ENCODE measurements at places on chromosomes 6 and 20. TPM values are rescaled to one million over a fixed set of nuclear protein-coding genes. Genes with fewer than 3 reads are reported as not detected.

DNA sequence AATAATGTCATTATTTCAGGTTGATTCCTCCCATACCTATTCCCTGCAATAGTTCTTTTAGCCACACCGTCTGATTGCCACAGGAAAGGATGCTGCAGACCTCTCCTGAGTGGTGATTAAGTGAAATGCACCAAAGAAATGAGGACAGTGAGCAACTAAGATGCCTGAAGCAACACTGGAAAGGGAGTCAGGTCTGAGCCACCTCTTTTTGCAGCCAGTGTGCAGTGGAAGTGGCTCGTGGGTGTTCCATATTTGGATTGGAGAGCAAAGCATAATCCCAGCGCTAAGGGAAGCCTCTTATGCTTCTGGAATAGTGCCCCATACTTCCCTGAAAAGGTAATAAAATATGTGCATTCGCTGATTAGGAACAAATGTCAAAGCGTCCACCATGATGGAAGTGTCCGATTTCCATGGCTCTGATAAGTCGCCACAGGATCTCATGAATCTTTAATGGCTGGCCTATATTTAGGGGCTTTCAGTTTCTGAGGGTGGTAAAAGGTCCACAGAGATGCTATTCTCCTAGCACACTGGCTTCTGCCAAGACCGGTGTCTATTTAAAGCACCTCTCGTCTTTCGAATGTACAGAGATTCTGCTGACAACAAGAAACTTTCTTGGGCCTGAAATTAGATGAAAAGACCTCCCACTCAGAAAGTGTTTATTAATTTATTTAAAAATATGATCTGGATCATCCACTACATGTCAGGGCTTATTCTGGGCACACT is 253.9 kb downstream of the SLC24A3 start:
- DNase-seq = peak; percentile 4

- no peak for DNase-seq
These were observed 89.7 kb downstream of the PREP start for GRCh38 chr6:105313211-105313610.

DNA sequence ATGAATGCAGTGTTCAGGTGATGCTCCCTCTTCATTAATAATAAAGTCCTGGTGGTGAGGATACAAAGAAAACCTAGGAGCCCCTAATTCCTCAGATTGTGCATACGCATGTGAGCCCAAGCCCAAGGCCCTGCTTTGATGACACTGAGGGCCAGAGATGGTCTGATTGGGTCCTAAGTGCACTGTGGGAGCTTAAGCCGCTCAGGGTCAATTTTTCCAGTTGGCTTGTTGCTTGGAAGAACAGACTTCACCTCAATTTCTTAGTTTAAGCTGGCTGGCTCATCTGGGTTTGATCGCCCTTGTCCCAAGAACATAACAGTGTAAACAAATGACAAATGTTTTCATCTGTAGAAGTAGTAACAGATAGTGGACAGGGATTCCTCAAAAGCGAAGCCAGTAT is 41.4 kb downstream of the INSM1 start:
- DNase-seq = no peak

DNA sequence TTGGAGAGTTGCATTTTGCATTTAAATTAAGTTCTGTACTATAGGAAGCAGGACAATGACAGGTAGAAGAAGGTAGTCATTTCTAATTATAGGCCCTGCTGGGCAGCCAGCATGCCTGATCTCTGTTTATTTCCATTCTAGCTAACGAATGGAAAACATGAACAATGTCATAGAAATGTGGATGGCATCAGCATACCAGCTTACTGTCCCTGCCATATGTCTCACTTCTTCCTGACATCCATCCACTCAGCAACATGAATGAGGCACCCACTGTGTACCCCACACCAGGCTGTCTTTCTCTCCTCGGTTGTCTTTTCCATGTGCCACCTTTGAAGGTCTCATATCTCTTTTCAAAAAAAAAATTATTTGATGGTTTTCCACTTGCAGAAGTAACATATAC is 11.1 kb downstream of the ADTRP start:
- DNase-seq = no peak

DNA sequence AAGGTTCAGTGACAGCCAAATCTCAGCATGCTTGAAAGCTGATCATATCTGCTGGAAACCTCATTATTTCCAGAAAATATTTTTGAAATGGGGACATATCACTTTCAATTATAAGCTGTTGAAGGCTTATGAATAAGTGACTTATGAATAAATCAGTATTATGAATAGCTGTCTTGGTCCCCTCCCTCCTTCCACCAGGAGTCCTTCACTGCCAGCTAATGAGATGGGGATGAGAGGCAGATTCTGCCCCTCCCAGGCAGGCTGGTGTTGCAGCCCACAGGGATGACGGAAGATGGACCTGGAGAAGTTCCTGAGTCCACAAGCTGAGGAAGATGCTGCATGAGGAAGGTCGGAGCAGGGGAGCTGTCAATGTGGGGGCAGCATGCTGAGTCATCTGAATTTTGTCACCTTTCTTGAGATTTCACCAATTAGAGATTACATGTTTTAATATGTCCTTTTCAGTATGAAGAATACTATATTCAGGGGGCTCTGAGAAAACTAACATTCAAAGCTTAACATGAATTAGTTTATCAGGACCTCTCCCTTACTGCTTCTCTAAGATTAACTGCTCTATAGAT is 112.2 kb downstream of the DTNBP1 start:
- no peak for DNase-seq

SLC22A23 gene
- total RNA-seq = 12.1 TPM

GRCh38 chr6:161436106-161436876 is 162.4 kb upstream of the AGPAT4 start:
- no peak for DNase-seq

PNLDC1 gene
- not detected for total RNA-seq

DNA sequence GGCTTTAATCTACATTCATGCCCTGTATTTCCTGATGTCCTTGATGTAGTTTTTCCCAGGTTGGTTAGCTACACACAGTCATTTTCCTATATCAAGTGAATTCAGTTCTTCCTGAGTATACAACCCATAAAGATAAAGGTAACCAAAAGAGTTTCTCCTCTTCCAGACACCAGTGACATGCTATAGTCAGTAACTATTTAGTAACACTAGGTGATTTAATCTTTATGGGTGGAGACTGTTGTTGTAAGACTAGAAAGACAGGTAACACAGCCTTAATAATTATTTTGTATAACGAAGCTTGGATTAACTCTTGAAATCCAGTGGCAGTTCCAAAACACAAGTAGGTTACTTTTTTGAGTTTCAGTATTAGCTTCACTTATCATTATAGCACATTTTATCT is 17.6 kb downstream of the MCUR1 start:
- DNase-seq = no peak

- DNase-seq = peak; percentile 82
These were observed 40.8 kb upstream of the FOXP4 start for GRCh38 chr6:41505122-41506049.

GRCh38 chr20:50410343-50410742 is 99.8 kb upstream of the PTPN1 start:
- DNase-seq = no peak

DNA sequence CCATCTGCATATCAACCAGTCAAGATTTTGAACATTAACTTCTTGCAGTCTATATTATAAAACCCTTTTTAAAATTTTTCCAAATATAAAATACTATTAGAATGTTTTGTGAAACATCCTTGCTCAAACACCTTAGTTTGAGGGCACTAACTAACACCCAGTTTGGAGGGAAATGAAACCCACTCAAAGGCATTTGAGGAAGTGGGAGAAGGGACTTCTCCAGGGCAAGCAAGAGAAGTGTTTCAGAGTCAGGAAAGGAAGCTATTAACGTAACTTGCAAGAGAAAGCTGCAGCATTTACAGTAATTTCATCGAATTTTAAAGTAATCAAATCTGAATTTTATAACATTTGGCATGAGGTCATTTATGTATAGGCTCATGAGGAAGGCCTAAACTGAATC is 21.3 kb downstream of the MTFR2 start:
- no peak for DNase-seq

MOG gene
- total RNA-seq = 0.45 TPM

DNA sequence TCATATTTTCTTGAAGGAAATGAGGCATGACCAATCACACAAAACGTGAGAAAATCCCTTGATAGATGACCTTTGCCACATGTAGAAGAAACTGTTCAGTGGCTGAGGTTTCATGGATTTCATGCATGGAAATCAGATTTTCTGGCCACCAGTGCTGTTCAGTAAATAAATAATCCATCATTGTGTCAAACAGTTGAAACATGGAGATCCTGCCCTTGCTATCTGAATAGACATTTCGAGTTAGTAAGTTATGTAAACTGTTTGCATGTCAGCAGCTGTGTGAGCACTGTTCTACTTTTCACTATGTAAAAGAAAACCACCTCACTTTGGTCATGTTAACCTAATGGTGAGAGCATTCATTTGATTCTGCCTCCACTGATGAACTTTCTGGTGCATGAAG is 793.9 kb upstream of the EPHA7 start:
- DNase-seq = no peak

DNA sequence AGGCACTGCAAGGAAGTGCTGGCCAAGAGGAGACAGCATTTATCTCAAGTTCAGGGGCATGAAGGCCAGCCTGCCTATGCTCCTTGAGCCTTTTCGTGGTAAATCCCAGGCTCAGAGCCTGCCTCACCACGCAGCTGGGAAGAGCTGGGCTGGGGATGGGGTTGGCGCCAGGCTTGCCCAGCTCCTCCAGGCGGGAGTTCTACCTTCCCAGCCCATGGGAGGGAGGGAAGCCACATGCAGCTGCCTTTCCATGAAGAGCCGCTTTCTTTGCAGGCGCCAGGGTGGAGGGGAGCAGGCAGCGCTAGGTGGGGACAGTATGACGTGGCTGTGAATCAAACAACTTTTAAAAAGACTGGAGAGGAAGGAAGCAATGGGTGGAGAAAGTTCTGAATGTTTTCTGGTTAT is 19.5 kb upstream of the SIRT5 start:
- DNase-seq = peak; percentile 90

DNA sequence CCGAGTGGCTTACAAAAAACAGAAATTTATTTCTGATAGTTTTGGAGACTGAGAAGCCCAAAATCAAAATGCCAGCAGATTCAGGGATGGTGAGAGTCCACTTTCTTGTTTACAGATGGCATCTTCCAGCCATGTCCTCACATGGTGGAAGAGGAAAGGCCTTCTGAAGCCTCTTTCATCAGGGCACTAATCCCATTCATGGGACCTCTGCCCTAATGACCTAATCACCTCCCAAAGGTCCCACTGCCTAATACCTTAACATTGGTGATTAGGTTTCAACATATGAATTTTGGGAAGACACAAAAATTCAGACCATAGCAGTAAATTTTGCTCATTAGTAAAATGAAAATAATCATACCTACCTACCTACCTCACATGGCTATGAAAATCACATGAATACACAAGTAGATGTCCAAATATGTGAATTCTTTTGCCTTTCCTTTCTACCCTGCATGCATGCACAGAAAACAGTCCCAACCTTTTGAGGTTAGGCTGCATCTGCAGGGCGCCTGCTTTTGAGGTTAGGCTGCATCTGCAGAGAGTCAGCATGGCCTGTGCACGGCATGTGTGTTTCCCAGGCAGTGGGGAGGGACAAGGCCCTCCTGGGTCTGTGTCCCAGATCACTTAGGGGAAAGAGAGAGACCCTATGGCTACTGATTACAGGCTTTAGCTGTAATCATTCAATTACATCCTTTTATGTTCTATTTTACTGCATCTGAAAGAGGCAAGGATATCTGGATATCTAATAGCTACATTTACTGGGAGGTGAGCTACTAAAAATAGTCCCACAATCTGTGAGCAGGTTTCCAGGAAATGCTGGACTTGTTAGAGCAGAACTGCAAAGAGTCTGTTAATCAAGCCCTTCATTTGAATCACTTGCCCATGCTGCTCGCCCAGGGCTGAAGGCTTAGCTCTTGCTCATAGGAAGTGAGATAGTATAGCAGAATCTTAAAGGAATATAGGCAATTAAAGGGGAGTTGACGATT is 497.7 kb upstream of the MARCKS start:
- no peak for DNase-seq

DNA sequence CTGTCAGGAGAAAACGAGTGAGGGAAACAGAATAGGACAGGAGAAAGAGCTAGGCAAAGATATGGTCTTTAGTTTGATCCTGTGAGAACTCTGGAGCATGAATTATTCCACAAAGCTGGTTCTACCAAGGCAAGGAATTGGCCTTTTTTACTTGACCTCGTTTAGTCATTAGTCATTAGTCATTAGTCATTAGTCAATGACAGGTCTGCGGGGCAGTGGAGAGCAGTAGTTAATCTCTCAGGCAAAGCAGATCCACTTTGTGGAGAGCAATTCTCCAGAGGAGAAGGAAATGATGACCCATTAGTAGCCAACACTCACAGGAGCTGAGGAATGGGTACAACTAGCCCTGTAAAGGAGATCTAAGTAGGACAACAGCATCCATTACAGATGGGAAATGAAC is 22.0 kb upstream of the ABCC10 start:
- no peak for DNase-seq

DNA sequence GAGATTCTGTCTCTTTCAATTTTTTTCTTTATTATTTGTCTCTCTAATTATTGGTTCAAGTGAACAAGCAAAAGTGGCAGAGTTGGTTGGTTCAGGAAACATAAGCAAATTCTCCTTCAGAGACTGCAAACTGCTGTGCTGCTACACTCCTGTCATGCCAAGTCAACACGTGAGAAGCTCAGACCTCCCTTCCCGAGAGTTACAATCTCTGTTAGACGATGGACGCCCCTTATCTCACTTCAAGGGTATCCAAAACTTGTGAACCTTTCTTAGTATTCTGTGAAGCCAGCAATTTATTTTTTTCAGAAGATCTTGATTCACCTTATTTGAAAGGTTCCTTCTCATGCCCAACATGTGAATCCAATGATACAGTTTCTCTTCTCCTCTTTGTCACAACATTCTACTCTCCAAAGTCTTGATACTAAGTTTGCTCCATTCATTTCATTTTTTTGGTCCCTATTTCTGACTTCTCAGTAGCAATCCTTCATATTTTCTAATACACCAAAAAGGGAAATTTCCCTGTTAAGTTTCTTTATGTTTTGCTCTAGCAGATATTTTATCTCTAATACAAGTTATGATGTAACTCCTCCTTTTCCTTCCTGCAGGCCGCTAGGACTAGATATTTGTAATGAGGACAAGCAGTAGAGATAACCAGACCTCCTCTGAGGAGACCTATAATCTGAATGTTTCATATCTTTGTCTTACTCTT is 448.8 kb upstream of the CITED2 start:
- DNase-seq = no peak

DNA sequence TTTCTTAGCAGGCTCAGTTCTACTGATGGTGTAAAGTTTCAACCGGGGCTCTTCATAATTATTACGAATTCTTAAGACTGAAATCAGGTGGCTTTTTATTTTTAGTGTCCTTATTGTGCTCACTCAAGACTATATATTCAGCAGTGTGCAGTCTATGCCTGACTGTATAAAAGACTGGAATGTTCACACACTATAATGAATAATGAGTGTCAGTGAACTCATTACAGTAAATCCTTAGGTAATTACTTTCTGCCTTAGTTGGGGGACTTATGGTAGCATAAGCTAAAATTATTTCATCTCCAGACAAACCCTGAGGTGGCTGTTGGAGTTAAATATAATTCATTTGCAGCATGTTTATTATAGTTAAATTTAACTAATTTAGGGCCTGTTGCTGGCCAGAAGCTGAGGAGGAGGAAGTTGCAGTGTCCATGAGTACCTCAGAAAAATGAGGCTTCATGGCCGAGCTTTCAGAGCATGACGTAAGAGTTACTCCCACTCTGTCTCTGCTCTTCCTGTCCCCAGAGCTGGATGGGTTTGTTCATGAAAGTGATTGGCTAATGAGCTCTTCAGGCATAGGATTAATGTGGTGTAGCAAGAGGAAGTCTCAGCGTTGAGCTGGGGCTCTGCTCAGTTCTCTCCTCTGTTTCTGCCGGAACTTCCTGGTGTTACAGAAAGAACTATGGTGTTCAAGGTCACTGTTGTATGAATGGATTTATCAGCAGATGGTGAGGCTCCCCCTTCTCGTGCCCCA is 335.7 kb downstream of the NRN1 start:
- peak; percentile 42 for DNase-seq

All from endodermal cell (in vitro differentiated cells).